ENCODE measurements at places on chromosomes 5 and 9.

DNA sequence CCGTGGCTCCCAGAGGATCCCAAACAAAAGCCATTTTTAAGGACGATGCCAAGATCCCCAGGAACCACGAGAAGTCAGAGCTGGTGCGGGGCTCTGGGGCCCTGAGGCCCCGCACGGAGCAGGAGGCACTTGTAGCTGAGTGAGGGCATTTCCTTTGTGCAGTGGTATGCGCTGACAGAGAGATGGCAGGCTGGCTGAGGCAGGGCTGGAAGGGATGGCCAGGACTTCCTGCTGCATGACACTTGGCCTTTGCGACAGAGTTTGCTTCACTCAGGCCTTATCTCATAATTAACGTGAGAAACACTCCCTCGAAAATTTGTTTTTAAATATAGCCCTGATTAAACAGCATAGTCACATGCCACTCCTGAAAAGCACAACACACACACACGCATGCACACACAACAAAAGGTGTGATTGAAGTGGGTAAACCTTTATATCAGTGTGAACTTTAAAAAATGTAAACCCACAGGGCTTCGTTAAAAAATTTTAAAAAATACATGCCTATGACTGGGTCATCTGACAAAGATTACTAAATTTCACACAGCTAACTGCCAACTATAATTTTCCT is 536.6 kb downstream of the PDE4D start:
- DNase-seq, result no peak

DNA sequence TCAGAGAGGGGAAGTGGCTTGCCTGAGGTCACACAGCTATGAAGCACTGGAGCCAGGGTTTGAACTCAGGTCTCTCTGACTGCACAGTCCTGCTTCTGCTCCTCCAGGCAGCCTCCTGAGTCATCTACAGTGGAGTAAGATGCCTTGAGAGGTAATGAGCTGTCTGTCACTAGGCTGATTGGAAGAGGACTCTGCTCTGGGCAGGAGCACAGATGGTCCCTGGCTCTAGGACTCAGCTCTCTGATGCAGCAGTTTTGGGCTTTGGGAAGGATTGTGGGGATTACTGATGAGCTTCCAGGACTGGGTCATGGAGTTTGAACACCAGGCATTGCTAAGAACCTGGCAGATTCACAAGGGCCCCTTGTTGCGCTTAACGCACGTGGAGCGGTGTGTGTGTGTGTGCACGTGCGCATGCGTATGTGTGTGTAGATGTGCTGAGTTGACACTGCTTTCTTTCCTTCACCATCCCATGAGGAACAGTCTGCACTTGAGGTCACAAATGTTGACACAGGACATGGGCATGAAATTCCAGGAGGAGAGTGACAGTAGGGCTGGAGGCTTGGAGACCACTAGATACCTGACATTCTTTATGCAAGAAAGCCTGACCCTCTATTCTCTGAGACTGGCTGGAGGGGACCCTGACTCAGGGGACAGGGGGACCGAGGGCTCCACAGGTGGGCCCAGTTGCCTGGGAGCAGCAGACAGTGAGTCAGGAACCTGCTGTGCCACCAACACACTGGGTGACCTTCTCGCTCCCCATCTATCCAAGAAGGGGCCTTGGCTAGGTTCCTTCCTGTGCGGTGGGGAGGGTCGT is 170.5 kb downstream of the RGS3 start:
- no peak for DNase-seq

- no peak for DNase-seq
Measured at GRCh38 chr5:126370796-126371718, 52.2 kb upstream of the GRAMD2B start.

DNA sequence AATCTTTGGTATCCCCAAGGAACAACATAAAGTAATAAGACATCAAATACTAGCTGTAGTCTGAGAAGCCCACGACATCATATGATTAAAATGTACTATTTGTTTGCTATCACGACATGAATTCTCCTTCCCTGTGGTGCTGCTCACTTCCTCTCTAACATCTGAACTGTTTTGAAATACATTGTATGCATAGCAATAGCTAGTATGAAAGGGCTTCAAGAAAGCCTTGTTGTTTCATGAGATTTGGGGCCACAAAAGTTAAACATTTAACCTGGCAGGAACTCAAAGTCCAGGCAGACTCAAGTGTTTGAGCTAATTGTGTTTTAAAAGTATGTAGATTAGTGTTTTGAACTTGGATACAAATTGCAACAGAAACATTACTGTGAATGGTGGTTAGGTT is 237.4 kb upstream of the PTGER4 start:
- no peak for DNase-seq

- no peak for DNase-seq
Measured at GRCh38 chr9:106069241-106069640, 374.9 kb downstream of the TMEM38B start.

DNA sequence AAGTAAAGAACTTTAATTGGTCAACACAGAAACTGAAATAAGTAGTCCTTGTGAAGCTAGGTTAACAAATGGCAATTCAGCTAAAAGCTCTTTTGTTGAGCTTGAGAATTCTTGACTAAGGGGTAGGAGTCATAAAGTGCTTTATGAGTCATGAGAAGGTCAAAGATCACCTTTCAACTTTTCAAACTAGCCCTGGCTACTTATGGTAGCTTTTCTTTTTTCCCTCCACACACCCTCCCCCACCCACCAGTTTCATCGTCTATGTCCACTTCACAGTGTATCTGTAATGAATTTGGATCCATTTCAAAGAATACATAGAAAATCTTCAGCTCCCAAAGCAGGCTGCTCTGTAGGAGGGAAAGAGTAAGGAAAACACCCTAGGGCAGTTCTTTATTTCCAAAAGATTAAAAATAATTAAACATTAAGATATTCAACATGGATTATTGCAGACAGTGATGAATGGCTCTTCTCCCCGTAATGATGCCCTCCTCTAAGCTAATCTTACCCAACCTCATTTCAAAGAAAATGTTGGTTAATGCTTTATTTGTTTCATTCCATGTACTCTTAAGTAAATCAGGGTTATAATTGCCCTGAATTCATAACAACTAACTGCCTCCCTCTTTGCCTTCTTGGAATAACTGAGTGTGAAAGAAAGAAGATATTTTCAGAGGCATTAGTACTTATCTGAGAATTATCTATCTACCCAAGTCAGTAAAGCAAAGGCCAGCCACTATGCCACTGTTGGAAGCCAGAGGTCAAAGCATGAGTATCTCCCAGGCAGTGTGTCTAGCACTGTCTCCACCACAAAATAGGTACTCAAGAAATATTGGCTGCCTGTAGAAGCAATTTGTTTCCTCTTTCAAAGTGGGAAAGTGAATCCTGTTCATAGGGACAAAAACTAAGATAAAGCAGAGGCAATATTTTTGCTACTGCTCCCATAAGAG is 290.6 kb downstream of the PIK3R1 start:
- no peak for DNase-seq

GRCh38 chr9:124001458-124001799 is 10.1 kb upstream of the LHX2 start:
- no peak for DNase-seq

Measured in stimulated activated CD4-positive, alpha-beta T cell treated with anti-CD3 and anti-CD28 coated beads, TNF-alpha, amount 100 ng/mL, for 1 hour (primary cell).